ENCODE measurements at places on chromosomes 7 and 10. TPM values are rescaled to one million over a fixed set of nuclear protein-coding genes. Genes with fewer than 3 reads are reported as not detected.

The EPO gene
- total RNA-seq, result not detected

The MYL10 gene
- total RNA-seq, result not detected

DNA sequence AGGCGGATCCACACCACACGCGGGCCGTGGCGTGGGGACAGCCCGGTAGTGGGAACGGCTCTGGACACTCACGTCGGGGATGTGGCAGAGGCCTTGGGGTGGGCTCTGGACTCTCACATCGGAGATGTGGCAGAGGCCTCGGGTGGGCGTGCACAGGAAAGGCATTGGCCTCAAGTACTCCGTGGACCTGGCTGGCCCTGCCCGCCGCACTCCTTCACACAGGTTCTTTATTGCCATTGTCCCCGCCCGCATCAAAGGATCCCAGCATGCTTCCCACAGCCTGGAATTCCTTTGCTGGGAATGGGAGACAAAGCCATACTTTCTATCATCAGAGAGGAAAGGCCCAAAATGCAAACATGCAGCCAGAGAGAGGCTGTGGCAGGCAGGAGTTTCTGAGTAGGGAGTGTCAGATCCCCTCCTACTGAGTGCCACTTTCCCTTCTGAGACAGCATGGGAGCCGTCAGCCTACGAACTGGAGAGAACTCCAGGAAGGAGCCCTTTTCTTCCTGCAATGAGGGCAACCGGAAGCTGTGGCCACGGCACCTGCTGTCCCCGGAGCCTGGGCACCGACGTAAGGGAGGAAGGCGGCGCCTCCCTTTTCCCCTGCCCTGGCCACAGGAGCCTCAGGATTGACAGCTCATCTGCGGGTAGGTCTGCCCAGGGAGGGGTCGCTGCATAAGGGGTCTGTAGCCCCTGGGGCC, 51.5 kb downstream of the RBM17 start:
- H3K27ac ChIP-seq, result no peak overlapping the region
- no peak for DNase-seq
- peaks cover 65% of the 10 kb centered on the region for H3K4me1 ChIP-seq
- peak overlapping the region; percentile 60 for H3K4me3 ChIP-seq

The DOCK1 gene
- total RNA-seq, result not detected

The DEPP1 gene
- total RNA-seq, result not detected

DNA sequence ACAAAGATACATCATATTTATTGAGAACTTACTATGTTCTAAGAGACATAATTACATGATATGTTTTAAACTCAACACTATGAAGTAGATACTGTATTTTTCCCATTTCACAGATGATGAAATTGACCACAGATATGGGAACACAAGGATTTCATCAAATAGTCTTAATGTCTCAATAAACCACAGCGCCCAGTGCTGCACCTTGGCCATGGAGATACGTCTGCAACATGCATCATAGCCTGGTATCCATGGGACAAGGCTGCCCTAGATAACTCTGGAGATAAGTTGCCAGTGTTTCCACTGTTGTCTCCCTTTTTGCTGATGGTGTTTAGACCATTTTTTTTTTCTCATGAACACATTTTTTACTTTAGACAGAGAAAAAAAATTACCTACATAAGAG, 97.5 kb downstream of the GNAT3 start:
- no peaks in the 10 kb centered on the region for H3K27me3 ChIP-seq
- no peaks in the 10 kb centered on the region for H3K36me3 ChIP-seq
- H3K4me3 ChIP-seq, result no peak overlapping the region
- H3K27ac ChIP-seq, result no peak overlapping the region
- no peak for DNase-seq
- H3K4me1 ChIP-seq, result no peaks in the 10 kb centered on the region

The CLCN1 gene
- not detected for total RNA-seq

The OR2A1 gene
- 0.11 TPM for total RNA-seq

- no peaks in the 10 kb centered on the region for H3K27me3 ChIP-seq
- H3K4me3 ChIP-seq, result peak overlapping the region; percentile 49
- H3K36me3 ChIP-seq, result no peaks in the 10 kb centered on the region
- H3K27ac ChIP-seq, result no peak overlapping the region
- DNase-seq, result peak; percentile 95
- H3K4me1 ChIP-seq, result peaks cover 12% of the 10 kb centered on the region
Measured at GRCh38 chr10:133520193-133520738, 6.9 kb upstream of the CYP2E1 start.

GRCh38 chr10:103766751-103767505, 88.4 kb downstream of the SH3PXD2A start:
- peaks cover 81% of the 10 kb centered on the region for H3K4me1 ChIP-seq
- H3K4me3 ChIP-seq, result no peak overlapping the region
- no peaks in the 10 kb centered on the region for H3K36me3 ChIP-seq
- no peak for DNase-seq

The TEX36 gene
- not detected for total RNA-seq

The FFAR4 gene
- total RNA-seq, result not detected

DNA sequence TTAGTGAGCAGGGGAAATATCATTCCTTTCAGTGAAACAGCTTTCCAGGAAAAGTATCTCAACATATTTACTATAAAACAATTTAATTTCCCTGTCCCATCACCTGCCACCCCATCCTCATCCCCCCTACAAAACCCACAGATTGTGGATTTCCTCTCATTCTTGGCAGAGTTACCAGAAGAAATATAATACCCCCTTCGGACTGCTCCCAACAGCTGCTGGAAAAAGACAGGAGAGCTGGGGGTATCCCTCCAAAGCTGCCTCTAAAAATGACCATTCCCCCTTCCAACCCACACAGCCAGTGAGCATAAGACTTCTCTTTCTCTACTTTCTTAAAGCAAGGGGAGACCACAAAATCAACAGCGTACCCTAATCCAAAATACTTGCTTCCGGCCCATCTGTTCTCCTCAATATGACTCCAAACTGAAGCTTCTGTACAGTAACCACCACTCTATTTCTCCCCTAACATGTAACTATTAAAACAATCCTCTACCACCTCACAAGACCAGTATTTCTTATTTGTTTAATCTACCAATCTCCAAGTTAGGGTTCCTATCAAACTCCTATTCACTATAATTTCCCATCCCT, 7.8 kb downstream of the FBXW4 start:
- peaks cover 18% of the 10 kb centered on the region for H3K4me1 ChIP-seq
- no peak for DNase-seq
- H3K4me3 ChIP-seq, result no peak overlapping the region
- H3K27ac ChIP-seq, result no peak overlapping the region
- H3K27me3 ChIP-seq, result no peaks in the 10 kb centered on the region
- peaks cover 10% of the 10 kb centered on the region for H3K36me3 ChIP-seq

GRCh38 chr10:81027223-81027622, 489.5 kb downstream of the SH2D4B start:
- no peak overlapping the region for H3K27ac ChIP-seq
- H3K4me3 ChIP-seq, result no peak overlapping the region
- DNase-seq, result no peak
- H3K4me1 ChIP-seq, result no peaks in the 10 kb centered on the region
- no peaks in the 10 kb centered on the region for H3K27me3 ChIP-seq

The MLXIPL gene
- total RNA-seq, result not detected

- H3K36me3 ChIP-seq, result peaks cover 30% of the 10 kb centered on the region
- H3K4me3 ChIP-seq, result peak within 1 kb of the TSS; percentile 84
- no peaks in the 10 kb centered on the region for H3K27me3 ChIP-seq
- H3K27ac ChIP-seq, result peak within 1 kb of the TSS; percentile 92
Measured at GRCh38 chr10:104268713-104269645, at the start of gene GSTO2. Gene GSTO2, plus strand, starts transcription at chr10:104269184. Its CDS starts 5,732 bp downstream, at chr10:104274916.

The GIMAP6 gene
- total RNA-seq, result 14.3 TPM

GRCh38 chr7:8205031-8205387, 57.0 kb downstream of the ICA1 start:
- no peaks in the 10 kb centered on the region for H3K36me3 ChIP-seq
- no peak overlapping the region for H3K4me3 ChIP-seq
- no peak for DNase-seq

DNA sequence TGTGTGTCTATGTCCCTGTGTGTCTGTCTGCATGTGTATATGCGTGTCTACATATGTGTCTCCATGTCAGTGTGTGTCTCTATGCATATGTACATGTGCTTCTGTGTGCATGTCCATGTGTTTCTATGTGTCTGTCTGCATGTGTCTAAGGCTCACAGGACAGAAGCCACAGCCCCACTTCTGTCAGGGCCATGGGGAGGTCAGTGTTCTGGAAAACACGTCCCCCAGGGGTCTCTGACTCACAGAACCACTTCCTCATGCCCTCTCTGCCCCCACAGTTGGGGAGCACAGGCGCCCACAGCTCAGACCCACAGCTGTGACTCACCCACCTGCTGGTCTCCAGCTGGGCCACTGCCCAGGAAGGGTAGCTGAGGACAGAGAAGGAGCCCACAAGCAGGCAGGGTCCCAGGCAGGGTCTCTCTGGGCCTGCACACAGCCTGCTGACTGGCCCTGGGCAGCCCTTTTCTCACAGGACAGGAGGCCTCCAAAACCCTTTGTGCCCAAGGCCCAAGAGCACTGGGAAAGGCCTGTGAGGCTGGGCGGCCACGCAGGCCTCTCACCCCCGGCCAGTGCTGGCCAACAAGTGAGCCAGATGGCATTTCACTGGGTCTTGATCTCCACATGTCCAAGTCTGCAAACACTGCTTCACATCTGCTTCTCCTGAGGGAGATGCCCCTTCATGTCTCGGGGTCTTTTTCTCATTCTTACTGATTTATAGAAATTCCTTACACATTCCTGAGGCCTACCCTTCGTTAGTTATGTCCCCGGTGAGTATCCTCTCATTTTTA, 102.9 kb upstream of the FAM20C start:
- no peak for DNase-seq
- no peak overlapping the region for H3K27ac ChIP-seq
- no peak overlapping the region for H3K4me3 ChIP-seq
- peaks cover 4% of the 10 kb centered on the region for H3K4me1 ChIP-seq

DNA sequence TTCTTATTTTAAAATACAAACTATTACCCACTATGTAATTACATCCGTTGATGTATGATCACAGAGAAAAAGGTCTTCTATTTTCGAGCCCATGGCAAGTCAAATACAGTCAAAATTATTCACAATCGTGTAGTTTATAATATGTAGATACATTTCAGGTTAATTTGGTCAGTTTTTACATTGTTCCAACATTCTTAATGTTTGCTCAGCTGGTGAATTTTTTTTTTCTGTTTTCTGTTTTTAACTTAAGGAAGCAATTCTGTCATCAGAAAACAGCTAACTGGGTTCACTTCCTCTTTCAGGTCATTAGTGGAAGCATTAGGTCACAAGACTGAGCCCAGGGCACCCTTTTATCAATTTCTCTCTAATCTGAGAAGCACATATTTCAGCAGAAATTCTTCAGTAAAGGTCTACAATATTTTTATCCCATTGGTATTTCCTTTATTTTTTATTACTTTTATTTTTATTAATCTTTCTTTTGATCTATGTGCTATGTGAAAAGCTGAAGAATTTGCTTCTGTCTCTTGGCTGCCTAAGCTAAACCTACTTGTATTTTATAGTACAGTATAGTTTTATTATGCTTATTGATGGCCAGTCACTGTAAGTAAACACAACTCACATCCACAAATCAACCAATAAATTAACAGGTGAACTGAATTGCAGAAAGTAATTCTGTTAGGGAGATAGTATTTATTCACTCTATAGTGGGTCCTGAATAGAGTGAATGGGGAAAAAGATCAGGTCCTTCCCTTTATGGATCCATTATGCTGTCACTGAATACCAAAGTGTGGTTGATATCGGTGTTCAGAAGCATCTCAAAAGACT, 84.6 kb downstream of the ICA1 start:
- peak overlapping the region; percentile 22 for H3K4me3 ChIP-seq
- no peaks in the 10 kb centered on the region for H3K36me3 ChIP-seq
- DNase-seq, result no peak
- H3K4me1 ChIP-seq, result peaks cover 42% of the 10 kb centered on the region
- peak overlapping the region; percentile 82 for H3K27ac ChIP-seq

DNA sequence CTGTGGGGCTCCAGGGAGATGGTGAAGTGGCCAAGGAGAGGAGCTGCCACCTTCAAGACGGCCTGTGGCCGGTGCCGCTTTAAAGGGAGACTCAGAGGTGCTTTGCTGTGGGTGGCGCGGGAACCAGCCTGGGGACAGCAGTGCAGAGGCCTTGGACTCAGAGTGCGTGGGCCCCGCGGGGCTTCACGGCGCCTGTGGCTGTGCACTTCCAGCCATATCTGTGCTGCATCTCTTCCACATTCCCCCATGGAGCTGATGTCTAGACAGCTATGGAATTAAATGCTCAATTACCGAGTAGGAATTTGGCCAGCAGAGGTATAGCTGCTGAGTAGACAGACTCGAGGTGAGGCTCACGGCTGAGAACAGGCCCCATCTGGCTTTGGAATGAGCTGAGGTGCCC, 41.7 kb downstream of the HTRA1 start:
- H3K4me1 ChIP-seq, result peaks cover 2% of the 10 kb centered on the region
- no peak for DNase-seq
- H3K27ac ChIP-seq, result no peak overlapping the region
- H3K27me3 ChIP-seq, result no peaks in the 10 kb centered on the region
- H3K36me3 ChIP-seq, result no peaks in the 10 kb centered on the region
- no peak overlapping the region for H3K4me3 ChIP-seq

DNA sequence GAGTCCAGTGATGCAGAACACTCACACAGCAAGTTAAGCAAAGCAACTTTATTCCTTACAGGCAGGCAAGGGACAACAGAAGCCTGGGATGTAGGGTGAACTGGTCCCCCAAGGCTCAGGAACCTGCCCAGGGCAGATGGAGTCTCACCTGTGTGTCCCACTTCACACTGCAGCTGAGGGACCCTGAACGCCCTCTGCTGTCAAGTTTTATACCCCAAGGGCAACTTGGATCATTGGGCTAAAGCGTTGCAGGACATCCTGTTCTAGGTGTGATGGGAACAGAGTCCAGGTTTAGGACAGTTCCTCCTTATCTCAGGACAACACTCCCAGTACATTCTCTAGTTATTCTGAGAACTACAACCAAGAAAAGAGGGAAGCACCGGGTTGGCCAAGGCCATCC, 49.5 kb upstream of the ZNF746 start:
- peaks cover 46% of the 10 kb centered on the region for H3K36me3 ChIP-seq
- H3K27me3 ChIP-seq, result no peaks in the 10 kb centered on the region

GRCh38 chr7:140456551-140457051, 22.7 kb downstream of the MKRN1 start:
- no peaks in the 10 kb centered on the region for H3K27me3 ChIP-seq
- no peak overlapping the region for H3K27ac ChIP-seq
- no peak for DNase-seq
- H3K4me3 ChIP-seq, result no peak overlapping the region
- H3K36me3 ChIP-seq, result peaks cover 89% of the 10 kb centered on the region
- H3K4me1 ChIP-seq, result peaks cover 3% of the 10 kb centered on the region

GRCh38 chr7:106062521-106062931, 49.6 kb downstream of the SYPL1 start:
- no peak overlapping the region for H3K4me3 ChIP-seq
- no peaks in the 10 kb centered on the region for H3K36me3 ChIP-seq
- H3K4me1 ChIP-seq, result peaks cover 10% of the 10 kb centered on the region
- H3K27me3 ChIP-seq, result no peaks in the 10 kb centered on the region
- no peak for DNase-seq
- H3K27ac ChIP-seq, result no peak overlapping the region

GRCh38 chr7:2509298-2509906, 10.2 kb upstream of the LFNG start:
- H3K4me3 ChIP-seq, result peak overlapping the region; percentile 47
- DNase-seq, result no peak
- H3K27me3 ChIP-seq, result no peaks in the 10 kb centered on the region
- H3K27ac ChIP-seq, result peak overlapping the region; percentile 97
- peaks cover 74% of the 10 kb centered on the region for H3K4me1 ChIP-seq
